ENCODE measurements at places on chromosomes 7 and 10.

- DNase-seq, result no peak
These were observed 278.5 kb downstream of the DNAJB6 start for GRCh38 chr7:157615101-157615817.

DNA sequence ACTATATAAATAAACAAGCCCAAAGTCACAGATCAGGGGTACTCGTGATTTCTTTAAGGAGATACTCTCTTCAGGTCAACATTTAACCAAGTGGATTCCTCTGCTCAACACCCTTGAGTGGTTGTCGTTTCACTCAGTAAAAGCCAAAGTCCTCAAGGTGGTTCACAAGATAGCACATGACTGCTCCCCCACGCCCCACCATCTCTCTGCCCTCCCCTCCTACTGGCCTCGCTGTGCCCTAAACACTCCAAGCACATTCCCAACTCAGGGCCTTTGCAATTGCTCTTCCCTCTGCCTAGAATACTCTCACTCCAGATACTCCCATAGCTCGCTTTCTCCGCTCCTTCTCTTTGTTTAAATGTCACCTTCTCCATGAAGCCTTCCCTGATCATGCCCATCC, 72.1 kb upstream of the FHIP2A start:
- DNase-seq, result no peak

DNA sequence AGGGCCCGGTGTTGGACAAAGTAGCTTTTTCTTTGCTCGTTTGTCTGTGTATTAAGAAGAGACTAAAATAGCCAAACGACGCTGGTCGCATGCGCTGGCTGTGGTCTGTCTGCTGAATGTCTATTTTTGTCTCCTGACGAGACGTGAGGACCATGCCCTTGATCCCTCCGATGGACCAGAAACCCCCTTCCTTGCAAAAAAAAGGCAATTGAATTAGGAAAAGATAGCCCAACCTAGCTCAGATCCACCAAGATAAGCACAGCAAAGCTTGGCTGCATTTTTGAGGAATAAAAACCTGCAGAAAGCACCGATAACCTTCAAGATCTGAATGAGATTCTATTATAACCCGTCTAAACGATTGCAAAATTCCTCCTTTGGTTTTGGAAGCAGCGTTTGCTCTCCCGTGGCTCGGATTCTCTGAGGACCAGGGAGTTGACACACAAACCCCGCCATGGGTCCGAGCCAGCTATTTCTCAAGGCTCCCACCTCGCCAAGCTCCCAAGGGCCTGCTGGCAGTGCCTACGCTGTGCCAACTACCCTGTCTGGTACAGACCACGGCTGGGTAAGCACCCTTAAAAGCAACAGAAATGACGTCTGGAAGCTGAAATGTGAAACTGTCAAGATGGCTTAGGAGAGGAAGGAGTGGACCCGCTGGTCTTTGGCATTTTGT, 17.7 kb upstream of the TTYH3 start:
- DNase-seq, result no peak

DNA sequence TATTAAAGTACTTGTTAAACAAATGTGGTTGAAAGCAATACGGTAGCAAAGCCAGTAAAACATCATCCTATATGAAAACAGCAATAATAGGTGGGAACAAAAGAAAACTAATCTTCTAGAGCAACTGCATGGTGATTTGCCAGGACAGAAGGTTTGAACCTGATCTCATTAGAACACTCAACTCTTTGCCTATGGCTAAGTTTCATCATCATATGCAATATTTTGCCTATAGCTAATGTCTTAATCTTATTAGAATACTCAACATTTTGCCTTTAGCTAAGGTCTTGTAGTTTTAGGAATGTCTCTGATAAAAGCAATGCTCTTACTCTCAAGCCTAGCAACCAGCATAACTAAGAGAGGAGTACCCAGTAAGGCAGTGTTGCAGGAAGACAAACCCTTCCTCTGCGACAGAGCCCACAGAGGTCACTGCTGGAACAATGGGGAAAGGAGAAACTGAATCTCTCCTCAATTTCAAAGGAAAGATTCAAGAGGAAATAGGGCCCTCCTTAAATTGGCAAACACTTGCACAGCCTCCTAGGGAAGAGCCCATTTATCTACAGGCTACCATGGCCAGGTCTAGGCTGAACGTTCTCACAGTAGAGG, 38.3 kb downstream of the CADPS2 start:
- no peak for DNase-seq

DNA sequence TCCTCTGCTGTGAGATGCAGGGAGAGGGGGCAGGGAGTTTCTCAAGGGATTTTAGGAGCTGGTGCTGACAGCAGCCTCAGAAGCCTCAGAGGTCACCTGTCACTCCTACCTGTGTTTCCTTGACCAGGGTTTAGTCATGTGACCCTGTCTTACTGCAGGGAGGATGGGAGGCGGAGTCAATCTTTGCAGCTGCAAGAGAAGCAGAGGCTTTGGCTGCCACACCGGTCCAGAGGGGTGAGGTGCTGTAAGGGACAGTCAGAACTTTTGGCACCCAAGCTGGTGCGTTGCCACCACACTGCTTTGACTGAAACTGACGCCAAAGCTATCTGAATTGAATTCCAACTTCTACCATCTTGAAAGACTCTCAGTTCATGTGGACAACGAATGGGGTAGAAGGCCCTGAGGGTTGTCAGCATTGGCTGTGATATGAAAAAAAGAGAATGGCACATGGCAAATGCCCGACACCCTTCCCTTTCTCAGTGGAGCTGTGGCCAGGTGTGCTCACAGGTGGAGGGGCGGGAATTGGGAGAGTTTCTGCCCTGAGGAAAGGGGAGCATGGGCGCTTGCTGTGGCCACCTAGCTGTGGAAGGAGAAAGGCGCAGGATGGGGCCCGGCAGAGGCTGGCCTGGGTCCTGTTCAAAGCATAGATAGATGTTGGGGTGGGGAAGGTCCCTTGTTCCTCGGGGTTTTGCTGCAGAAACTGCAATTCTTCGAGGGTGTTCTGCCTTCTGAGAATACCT, 69.3 kb downstream of the ARHGAP22 start:
- DNase-seq, result no peak

GRCh38 chr10:23419201-23419600, 19.7 kb upstream of the OTUD1 start:
- DNase-seq, result no peak

DNA sequence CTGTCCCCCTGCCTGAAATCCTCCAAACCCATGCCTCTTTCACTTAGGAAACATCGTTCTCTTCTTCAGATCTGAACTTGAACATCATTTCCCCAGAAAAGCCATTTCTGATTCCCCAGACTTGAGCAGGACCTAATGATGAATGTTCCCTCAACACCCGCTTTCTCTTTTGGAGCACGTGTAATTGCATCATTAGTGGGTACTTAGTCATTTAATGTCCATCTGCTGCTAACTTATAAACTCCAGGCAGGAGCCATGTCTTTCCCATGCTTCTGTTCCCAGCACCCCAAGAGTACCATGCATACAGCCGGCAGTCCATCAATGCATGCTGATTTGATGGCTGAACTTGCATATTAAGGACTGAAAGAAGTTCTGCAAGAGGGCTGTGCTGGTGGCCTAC, 36.5 kb upstream of the ECHDC3 start:
- DNase-seq, result no peak

GRCh38 chr7:130748531-130749389, 14.8 kb upstream of the KLF14 start:
- no peak for DNase-seq

DNA sequence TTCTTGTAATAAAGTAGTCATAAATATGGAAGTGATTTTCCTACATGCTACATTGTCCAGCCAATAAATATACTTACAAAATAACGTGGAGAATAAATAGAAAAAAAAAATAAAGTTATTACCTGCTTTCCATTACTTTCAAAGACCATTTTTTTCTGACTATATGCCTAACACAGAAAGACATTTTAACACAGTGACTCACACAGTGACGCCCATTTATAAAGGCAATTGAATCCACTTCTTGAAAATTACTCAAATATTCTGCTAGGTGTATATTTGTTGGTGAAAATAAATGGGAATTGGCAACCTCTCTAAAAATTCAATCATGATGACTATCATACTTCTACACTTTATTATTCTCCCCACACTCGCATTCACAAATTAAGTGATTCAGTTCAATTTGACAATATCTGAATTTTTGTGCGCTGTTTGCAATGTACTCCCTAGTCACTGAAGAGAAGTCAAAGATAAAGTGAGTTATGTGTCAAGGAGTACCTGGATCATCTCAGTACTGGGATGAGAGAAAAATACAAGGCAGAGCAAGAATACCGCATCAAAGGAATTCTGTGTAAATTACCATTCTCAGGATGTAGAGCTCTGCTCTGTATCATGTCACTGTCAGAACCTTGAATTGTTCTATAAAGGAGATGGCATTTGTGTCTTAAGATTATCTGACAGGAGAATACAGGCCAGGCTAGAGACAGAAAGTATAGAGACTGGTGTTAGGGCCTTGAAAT, 642.7 kb downstream of the IPMK start:
- no peak for DNase-seq

- DNase-seq, result no peak
These were observed 27.3 kb downstream of the PPIF start for GRCh38 chr10:79374312-79375191.
